CD8-positive, alpha-beta memory T cell (primary cell): ENCODE measurements at places on chromosomes 11 and 22. TPM values are rescaled to one million over a fixed set of nuclear protein-coding genes. Genes with fewer than 3 reads are reported as not detected.

DNA sequence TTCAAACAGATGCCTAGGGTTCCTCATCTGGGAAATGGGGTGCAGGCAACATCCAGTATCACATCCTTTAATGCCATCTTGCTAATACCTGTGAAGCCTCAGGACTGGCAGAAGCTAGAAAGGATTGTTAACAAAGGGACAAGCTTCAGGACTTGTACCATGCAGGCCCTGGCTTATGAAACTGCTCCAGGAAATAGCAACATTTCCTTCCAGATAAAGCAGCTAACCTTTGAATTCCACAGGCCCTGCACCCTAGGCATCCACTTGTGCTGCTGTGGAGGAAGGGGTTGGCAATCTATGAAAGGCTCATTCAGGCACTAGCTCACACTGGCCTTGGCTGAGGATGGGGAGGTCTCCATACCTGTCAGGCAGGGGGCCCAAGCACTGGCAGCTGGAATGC is 87.2 kb downstream of the BTBD10 start:
- DNase-seq = no peak

Gene EXPH5
- total RNA-seq = 0.89 TPM

- DNase-seq = no peak
These were observed 49.3 kb downstream of the WT1 start for GRCh38 chr11:32385998-32386397.

DNA sequence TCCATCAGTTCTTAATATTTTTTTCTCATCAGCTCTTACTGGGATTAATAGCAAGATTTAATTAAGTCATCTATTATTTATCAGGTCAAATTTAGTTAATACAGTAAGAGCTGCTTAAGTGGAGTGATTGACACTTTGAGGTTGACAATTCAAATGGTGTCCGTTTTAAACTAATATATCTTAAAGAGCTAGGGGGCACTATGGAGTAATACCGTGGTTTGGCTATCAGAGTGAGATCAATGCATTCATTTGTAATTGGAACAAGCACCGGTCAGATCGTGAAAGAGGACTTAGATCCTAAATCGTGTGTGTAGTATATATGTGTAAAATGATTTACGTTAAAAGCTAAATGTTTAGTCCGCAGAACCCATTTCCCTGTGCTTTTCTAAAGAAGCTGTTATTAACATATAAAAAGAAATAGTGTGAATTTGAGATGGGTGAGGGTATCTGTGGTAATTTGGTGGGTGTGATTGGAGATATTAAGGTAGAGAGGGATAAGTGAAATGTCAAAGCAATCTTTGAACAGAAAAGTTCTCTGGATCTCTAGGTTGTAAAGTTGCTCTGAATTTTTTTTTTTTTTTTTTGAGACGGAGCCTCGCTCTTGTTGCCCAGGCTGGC is 2.3 kb downstream of the SIK2 start:
- peak; percentile 26 for DNase-seq

DNA sequence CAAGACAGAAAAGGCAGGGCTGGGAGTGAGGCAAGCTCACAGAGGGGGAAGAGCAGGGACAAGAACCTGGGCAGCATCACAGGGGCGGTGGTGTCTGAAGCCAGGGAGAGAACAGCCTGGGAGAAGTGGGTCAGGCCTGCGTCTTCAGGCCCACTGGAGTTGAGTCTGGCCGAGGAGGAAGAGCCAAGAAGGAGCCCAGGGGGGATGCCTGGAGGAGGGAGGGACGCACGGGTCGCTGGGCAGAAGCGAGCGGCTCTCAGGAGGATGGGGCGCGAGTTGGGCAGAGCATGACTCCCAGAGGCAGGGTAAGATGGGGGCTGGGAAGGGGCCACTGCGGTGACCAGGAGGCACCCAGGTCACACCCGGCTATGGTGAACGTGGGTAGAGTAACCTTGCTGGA is 18.5 kb downstream of the LRFN4 start:
- DNase-seq = no peak

- no peak for DNase-seq
These were observed 230.4 kb upstream of the ZC3H12C start for GRCh38 chr11:109862835-109863234.

GRCh38 chr11:111942829-111943228 is 5.7 kb downstream of the DIXDC1 start:
- no peak for DNase-seq

Gene C11orf98
- 178 TPM for total RNA-seq

Gene GALNT18
- 1.3 TPM for total RNA-seq

DNA sequence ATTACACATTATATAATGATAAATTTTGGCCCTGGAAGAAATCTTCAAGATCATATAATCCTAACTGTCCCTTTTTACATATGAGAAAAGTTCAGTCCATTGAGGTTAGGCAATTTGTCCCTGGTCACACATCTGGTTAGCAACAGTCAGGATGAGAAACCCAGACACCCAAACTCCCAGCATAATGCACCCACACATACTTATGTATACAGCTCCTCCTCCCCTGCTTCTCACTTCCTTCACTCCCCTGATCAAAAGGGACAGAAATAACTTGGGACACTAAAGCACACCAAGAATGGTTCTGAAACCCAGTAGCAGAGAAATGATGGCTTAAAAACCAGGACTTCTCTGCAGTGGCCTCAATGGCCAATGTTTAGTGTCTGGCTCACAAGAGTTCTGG is 11.1 kb downstream of the NUMA1 start:
- DNase-seq = no peak

- no peak for DNase-seq
These were observed 38.5 kb upstream of the NAV2 start for GRCh38 chr11:19673924-19674729.

- no peak for DNase-seq
These were observed 492.1 kb upstream of the CADM1 start for GRCh38 chr11:115996125-115996807.

DNA sequence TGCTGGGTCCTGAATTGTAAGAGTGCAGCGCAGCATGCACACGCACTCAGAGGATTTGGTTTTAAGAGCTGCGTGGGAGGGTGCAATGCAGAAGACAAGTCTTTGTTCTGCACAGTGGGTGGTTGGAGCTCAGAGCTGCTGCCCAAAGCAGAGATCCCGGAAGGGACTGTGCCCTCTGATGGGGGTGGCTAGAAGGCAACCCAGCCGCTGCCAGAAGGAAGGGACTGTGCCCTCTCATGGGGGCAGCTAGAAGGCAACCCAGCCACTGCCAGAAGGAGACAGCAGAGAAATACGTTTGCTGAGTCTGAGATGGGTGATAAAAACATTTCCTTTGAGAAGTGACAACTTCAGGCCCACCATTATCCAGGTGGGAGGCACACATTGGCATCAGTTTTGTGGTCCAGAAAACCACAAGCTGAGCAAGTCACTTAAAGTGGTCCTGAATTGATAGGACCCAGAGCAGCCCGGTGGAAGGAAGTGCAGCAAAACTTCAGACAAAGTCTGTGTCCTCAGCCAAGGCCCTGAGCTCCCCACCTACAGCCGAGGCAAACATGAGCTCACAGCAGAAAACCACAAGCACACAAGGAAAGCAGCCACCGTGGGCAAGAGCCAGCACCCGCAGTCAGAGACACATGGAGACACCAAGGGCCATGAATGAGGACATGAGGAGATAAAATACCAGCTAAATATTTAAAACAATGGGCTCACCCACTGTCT is 4.3 kb downstream of the KRTAP5-6 start:
- DNase-seq = no peak
